Stimulated activated CD4-positive, alpha-beta T cell treated with anti-CD3 and anti-CD28 coated beads, Interleukin-12 subunit alpha, Interleukin-12 subunit beta, amount 100 ng/mL, for 4 hours (primary cell): ENCODE measurements at places on chromosomes 4 and X.

- DNase-seq: no peak
These were observed 48.8 kb downstream of the DKK2 start for GRCh38 chr4:106987311-106987710.

GRCh38 chr4:66853845-66854244, 691.5 kb downstream of the CENPC start:
- no peak for DNase-seq

DNA sequence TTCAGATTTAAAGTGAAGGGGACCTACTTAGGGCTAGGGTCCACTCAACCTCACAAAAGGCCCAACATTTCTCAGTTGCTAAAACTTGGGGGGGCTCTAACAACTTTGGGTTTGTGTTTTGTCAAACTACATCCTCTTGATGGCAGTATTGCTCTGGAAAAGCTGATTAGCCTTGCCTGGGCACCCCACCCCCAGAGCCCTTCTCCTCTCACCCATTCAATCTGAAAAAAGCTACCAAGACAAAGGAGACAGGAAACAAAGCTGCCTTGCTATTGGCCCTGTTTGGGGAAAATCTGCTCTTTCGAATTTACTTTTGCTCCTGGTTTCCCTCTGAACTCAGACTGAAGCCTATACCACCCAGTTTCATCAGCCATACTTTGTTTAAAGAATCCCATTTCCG, 195.2 kb upstream of the STK26 start:
- DNase-seq: no peak

DNA sequence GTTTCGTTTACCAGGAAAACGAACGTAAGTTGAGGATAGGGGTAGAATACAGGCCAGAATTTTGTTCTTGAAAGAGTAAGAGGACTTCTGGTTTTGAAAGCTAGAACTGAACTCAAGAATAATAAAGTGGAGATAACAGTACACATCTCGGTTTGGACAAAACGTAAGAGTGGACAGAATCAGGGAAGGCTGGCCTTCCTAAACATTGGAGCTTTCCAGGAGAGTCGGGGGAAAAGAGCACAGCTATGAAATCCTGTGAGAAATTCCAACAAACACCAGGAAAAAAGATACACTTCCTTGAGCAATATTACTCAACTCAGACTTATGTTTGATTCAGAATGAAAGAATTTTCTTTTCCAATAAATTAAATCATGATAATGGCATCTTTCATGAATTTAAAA, 1.2 kb downstream of the CTSO start:
- DNase-seq: no peak

DNA sequence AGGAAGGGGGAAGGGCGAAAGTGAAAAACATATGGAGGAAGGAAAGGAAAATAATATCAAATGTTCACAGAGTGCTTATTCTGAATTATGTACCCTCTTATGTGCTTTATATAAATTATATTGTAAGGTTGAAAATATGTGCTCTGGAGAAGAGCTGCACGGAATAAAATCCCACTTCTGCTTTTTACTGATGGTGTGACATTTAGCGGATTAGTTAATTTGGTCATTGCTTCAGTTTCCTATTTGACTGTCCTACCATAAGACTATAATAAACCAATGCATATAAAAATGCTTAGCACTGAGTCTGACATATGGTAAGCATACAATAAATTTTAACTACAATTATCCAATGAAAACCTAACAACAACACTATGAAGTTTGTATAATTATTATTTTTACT, 86.2 kb downstream of the NPFFR2 start:
- no peak for DNase-seq

DNA sequence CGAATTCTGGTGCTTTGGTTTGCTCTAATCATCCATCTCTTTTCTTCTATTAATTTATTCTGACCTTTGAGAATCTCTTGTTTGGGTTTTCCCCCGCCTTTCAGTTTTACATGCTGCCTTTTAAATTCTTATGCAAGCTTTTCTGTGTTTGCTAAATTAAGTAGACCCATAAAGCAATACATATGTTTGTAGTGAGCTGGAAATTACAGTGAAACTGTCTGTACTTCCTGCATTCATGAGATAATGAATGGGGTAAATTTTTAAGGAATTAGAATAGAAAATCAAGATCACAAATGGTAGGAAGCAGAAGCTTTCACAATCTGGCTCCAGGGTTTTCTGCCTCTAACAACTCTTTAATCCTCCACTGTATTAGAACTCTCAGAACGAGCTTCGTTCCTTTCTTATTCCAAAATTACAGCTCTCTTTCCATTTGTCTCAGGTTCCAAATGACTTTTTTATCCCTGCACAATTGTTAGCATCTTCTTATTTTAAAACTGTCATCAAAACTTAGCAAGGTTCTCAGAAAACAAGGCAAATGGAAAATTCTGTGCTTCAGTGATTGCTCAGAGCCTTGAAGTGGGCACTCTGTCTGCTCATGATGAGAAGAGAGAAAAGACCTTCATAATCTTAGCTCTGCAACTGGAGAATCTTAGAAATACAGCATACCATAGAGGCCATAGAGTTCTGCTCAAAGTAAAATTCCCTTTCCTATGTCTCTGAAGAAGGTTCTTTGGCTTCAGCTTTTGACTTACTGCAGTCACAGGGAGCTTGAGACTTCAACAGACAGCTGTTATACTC, 108.2 kb downstream of the EGF start:
- no peak for DNase-seq

DNA sequence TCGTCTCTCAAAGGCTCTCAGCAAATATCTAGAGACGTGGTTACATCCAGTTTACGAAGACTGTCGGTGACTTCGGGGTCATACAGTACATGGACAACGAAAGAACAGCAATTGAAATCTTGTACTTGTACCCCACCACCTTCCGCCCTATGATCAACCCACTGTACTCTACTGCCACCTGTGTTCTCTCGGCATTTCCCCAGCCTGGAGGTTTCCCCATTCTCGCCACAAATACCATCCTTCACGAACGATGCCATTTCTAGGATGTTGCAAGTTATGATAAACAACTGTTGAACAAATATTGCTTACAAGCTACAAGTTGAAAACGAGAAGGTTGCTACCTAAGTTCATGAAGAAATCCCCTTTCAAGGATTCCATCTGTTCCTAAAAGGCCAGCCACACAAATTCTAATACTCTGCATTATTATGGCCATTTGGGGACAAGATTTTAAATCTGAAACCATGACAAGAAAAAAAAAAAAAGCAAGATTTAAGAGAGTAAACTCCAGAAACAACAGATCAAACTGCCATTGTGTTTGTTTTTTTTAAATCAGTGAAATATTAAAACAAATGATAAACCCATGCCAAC, 1.6 kb downstream of the APBB2 start:
- DNase-seq: no peak

DNA sequence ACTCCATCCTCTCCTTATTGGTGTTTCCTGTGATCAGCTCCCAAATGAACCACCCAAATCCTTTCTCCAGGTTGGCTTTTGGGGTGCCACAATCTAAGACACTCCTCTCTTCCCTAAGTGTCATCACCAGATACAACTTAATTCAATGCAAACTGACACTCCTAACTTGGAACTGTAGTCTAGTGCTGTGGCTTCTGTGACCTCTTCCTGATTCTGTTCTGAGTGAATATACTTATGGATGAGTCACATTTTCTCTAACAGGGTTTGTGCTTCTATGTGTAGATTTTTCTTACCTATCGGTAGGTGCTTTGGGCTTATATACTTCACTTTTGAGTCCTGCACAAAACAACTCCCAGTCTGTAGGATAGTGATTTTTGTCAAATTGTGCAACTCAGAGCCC, 141.3 kb upstream of the MAOA start:
- DNase-seq: no peak
